Fibroblast of skin of left quadriceps (primary cell): ENCODE measurements at places on chromosomes 5 and 9.

GRCh38 chr5:90602681-90603080 is 44.1 kb downstream of the ADGRV1 start:
- no peak for DNase-seq

GRCh38 chr5:135743181-135743580 is 91.3 kb upstream of the SLC25A48 start:
- DNase-seq: no peak

DNA sequence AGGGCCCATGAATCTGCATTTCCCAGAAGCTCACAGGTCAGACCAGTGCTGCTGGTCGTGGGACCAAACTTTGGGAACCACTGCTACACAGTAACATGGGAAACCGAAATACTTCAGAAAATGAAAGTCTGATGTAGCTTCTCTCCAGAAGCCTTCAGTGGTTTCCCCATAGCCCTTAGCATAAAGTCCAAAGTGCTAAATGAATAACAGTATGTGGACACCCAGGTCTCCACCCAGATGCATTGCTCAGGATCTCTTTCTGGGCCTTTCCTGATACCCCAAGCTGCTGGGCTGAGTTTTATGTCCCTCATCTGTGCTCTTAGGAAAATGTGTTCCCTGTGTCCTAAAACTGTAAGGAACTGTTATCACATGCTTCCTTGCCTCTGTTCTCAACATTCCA is 100.4 kb downstream of the NFIB start:
- DNase-seq: no peak

GRCh38 chr5:168931638-168932345 is 352.6 kb upstream of the PANK3 start:
- peak; percentile 68 for DNase-seq

DNA sequence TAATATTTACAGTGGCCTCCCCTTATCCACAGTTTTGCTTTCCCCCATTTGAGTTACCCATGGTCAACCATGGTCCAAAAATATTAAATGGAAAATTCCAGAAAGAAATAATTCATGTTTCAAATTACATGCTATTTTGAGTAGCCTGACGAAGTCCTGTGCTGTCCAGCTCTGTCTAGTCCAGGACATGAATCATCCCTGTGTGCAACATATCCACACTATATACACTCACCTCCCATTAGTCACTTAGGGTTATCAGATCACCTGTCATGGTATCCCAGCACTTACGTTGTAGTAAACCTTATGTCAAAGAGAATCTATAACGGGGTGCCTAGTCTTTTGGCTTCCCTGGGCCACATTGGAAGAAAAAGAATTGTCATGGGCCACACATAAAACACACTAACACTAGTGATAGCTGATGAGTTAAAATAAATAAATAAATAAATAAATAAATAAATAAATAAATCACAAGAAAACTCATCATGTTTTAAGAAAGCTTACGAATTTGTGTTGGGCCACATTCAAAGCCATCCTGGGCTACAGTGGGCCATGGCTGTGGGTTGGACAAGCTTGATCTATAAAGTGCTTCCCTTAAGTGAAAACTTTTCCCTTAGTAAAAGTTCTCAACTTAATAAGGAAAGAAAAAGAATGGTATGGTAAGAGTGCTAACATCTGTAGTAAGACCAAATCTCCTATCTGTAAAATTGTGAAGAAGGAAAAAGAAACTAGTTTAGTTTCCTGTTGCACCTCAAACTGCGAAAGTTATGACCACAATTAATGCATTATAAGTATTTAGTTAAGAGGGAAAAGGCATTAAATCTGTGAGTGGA is 15.9 kb upstream of the OMD start:
- no peak for DNase-seq

- no peak for DNase-seq
Measured at GRCh38 chr5:8097146-8097545, 228.2 kb downstream of the MTRR start.

GRCh38 chr9:96136992-96137670 is 164.8 kb downstream of the HSD17B3 start:
- DNase-seq: peak; percentile 31

GRCh38 chr5:52767766-52768480 is 19.8 kb upstream of the ITGA1 start:
- no peak for DNase-seq

DNA sequence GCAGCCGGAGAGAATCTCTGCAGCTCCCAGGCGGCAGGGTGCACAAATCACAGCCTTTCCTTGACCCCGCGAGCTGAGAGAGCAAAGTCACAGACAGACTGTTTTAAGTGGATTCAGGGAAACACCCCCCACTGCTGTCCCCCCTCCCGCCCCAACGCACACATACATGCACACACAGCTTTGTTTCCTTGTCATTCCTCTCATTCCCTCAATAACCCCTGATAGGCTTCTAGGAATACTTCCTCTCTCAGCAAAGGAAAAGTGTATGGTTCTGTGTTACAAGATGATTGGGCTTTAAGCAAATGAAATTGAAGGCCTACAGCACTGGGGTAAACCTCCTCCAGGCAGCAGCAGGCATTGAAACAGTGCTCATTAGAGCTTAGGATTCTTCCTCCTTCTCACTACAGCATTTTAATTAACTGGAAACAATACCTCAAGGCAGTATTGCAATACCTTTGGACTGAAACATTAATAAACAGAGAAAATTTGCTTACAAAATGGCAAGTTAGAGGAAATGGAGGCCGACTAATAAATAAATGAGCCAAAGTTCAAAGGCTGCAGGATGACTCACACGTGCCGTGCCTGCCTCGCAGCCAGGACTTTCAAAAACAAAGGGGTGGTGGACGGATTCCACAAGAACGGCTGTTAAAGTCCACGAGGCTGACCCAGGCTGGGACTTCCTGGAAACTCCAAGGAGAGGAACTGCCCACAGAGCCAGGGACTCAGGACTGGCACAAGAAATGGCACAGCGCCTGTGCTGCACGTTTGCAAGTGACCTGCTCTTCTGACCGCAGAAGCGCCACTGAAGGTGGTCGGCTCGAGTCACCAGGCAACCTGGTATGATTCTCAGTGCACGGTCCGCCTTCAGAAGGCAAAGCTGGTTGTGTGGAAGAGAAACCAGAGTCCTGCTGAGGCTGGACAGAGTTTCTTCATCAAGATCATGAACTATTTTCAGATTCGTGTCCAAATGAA is 236.2 kb downstream of the SYK start:
- peak; percentile 16 for DNase-seq

- no peak for DNase-seq
Measured at GRCh38 chr9:98185021-98185567, 7.3 kb downstream of the CORO2A start.

GRCh38 chr5:44246986-44247385 is 142.2 kb downstream of the FGF10 start:
- peak; percentile 22 for DNase-seq

DNA sequence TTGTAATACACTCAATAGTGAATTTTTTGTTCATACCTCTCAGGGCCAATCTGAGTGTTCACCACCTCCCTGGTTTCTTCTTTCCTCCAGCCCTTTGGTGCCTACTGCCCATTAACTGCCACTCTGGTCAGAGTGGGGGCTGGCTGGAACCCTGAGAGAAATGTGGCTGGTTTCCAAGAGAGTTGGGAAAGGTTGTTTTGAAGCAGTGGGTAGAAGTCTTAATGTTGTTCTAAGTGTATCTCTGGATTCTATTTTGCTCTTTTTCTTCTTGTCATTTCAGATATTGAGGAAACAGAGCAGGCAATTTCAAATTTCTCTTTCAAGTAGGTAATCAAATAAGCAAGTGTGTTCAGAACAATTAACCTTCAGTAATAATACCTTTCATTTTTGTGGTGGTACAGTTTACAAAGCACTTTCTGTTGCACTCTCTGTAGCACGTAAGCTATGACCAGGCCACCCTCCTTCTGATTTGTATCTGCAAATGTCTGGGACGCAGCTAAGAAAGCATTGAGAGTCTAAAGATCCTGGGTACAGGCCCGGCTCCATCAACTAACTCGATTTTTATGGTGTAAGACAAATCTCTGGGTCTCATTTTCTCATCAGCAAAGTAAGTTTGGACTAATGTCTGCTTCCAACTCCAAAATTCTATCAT is 8.4 kb downstream of the SLC1A3 start:
- DNase-seq: no peak

DNA sequence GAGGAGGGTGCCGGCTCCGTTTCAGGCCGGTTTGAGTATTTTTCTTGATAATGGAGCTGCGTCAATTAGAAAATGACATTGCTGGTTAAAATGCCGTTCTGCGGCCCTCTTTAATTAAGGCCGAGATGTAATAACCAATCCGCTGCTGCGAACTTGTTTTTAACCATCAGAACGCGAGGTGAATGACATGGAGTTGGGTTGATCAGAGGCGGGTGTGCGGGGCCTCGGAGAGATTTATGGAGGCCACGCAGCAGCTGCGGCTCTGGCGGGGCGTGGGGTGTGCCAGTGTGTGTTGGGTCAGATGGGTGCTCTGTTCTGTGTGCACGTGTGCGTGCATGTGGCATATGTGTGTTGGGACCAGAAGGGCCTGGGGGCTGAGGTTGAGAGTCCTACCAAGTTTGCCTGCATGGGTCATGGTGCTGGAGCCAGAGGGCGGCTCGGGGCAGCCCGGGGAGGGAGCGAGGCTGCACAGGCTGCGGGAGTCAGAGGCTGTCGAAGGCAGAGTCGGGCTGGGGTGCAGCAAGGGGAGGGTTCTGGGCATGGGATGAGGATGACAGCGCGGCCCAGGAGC is 25.4 kb downstream of the RXRA start:
- DNase-seq: no peak

- DNase-seq: no peak
Measured at GRCh38 chr5:141477815-141478214, 2.0 kb downstream of the PCDHGC3 start.

DNA sequence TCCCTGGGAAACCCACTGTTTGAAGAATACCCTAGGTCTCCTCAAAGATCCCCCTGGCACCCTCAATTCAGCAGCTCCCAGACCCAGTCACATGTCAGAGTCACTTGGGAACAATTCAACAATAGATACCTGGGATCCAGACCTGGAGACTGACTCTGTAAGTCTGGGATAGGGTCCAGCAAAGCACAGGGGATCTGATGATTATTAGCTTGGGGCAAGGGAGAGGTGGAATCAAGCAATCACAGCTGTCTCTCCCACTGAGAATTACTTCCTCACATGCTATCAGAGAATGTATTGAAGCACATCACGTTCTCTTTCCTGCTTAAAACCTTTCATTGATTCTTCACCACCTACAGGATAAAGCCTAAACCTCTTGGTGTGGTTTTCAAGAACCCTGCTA is 5.9 kb downstream of the FAM193B start:
- DNase-seq: no peak

- no peak for DNase-seq
Measured at GRCh38 chr9:27518809-27519208, 5.3 kb upstream of the IFNK start.

DNA sequence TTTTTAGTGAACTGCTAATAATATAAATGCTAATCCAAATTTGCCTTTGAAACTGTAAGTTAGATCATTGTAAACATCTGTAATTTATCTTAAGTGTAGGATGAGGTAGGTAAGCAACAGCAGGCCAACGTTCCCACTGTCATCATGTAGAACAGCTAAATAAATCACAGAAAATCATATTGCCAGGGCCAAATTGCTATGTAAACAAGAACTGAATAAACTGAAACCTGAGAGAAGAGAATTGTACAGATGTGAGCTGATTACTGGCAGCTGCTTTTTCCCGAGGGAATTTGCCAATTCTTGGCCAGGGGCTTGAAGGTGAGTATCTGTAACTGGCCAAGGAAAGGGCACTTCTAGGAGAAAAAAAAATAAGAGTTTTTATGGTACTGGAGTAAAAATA is 97.6 kb downstream of the CDH10 start:
- DNase-seq: no peak

- no peak for DNase-seq
Measured at GRCh38 chr9:133822430-133823065, 84.4 kb upstream of the SARDH start.

DNA sequence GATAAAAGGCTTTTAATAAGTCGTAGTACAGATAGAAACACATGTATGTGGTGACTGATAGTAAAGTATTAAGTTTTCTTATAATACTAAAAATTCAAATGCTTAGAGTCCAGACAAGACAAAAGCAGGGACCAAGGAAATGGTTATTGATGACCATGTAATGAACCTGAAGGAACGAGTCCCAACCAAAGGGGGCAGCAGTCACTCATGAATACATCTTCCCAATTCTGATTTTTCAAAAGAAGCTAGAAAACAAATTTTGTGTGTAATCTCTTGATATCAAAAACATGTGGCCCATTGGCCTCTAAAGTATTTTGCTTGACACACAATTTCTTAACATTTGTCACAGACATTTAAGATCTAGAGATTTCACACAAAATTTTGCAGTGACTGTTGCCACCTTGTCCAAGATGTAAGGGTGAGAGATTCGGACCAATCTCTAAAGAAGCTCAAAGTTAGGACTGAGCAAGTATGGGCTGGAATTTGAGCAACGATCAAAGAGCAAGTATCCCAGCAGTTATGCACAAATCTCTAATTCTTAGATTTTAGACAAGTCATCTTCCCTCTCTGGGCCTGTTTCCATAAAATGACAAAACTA is 66.8 kb downstream of the ARL15 start:
- DNase-seq: no peak

GRCh38 chr9:7968687-7969086 is 169.1 kb upstream of the DMAC1 start:
- DNase-seq: no peak

- no peak for DNase-seq
Measured at GRCh38 chr9:93288891-93289883, 105.2 kb downstream of the WNK2 start.

- no peak for DNase-seq
Measured at GRCh38 chr9:78552802-78553201, 255.9 kb downstream of the PSAT1 start.

GRCh38 chr5:139848508-139849100 is 53.0 kb downstream of the PSD2 start:
- DNase-seq: no peak

DNA sequence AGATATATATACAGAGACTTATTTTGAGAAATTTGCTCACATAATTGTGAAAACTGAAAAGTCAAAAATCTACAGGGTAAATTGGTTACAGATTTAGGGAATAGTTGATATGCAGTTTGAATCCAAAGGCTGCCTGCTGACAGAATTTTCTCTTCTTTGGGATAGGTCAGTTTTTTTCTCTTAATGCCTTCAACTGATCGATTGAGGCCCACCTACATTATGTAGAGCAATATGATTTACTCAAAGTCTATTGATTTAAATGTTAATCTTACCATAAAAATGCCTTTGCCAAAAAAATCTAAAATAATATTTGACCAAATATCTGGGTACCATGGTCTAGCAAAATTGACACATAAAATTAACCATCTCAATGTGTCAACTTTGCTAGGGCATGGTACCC is 3.9 kb upstream of the GHR start:
- DNase-seq: no peak

GRCh38 chr5:9423571-9423970 is 122.3 kb downstream of the SEMA5A start:
- DNase-seq: no peak
